ENCODE measurements at places on chromosomes 2 and 18.

GRCh38 chr2:30656079-30656478, 151.2 kb downstream of the CAPN13 start:
- no peak for DNase-seq

DNA sequence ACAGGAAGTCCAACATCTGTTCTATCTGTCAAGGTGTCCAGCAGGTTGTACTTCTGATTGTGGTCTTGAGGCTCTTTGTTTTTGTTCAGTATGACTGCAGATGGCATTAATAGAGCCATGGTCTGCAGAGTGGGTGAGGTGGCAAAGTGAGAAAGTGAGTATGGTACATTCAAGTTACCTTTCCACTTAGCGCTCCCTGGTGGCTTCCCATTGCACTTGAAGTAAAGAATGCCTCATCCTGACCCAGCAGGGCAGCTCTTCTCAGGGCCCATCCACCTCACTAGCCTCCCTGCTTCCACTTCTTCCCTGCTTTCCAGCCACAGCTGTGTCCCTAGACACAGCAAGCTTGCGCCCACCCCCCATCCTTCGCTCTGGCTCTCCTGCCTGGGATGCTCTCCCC, 148.0 kb upstream of the ALPP start:
- no peak for DNase-seq

DNA sequence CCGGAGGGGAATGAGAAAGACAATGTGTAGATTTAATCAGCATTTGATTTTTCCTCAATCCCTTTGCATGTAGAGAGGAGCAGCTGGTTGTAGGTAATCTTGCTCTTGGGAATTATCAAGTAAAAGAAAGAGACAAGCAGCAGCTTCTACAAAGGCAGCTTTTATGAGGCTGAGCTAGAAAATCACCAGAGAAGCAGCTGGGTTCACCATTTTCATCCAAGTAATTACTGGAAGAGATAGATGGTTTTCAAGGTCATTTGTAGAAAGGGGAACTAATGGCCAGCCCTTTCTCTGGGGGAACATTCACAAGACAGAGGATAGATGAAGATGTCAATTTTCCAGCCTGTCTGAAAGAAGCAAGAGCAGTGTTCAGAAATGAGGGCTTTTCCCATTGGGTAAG, 113.0 kb downstream of the RND3 start:
- no peak for DNase-seq

GRCh38 chr2:71784734-71785511, 331.6 kb downstream of the DYSF start:
- DNase-seq: no peak

Measured in ovary (tissue), 10 donors.